Activated CD4-positive, alpha-beta memory T cell treated with anti-CD3 and anti-CD28 coated beads for 36 hours (primary cell): ENCODE measurements at places on chromosomes 16 and 17. TPM values are rescaled to one million over a fixed set of nuclear protein-coding genes. Genes with fewer than 3 reads are reported as not detected.

DNA sequence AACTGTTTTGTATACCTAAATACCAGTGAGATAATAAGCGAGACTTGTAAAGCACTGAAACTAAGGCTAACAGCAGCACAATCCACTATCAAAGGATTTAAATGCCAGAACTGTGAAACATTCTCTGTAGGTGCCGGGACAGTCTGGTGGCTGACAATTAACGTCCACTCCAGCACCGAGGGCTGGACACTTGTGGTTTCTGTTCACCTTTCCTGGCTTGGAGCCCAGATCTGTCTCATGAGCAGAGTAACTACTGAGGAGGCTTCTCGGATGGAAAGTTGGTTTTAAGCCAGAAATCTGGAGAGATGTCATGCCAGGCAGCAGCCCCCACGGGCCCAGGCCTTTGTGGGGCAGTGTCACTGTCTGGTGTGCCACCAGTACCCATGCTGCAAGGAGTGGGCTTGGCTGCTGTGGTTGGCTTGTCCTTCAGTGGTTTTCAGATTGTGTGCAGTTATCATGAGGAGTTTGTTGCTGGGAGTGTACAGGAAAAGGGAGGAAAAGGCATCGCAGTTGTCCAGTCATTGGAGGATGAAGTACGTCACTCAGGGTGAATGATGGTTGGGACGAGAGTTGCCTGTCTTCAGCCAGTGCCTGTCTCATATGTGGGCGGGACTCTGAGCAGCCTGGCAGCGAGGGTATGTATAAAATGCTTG, 35.5 kb downstream of the UBN1 start:
- H3K27ac ChIP-seq: no peak overlapping the region
- no peaks in the 10 kb centered on the region for H3K27me3 ChIP-seq
- DNase-seq: no peak
- H3K36me3 ChIP-seq: peaks cover 38% of the 10 kb centered on the region
- no peaks in the 10 kb centered on the region for H3K4me1 ChIP-seq
- H3K4me3 ChIP-seq: no peak overlapping the region

GRCh38 chr17:72569148-72569946, 448.5 kb downstream of the SOX9 start:
- no peaks in the 10 kb centered on the region for H3K27me3 ChIP-seq
- H3K4me1 ChIP-seq: peaks cover 13% of the 10 kb centered on the region
- no peaks in the 10 kb centered on the region for H3K36me3 ChIP-seq
- H3K4me3 ChIP-seq: no peak overlapping the region
- no peak for DNase-seq

DNA sequence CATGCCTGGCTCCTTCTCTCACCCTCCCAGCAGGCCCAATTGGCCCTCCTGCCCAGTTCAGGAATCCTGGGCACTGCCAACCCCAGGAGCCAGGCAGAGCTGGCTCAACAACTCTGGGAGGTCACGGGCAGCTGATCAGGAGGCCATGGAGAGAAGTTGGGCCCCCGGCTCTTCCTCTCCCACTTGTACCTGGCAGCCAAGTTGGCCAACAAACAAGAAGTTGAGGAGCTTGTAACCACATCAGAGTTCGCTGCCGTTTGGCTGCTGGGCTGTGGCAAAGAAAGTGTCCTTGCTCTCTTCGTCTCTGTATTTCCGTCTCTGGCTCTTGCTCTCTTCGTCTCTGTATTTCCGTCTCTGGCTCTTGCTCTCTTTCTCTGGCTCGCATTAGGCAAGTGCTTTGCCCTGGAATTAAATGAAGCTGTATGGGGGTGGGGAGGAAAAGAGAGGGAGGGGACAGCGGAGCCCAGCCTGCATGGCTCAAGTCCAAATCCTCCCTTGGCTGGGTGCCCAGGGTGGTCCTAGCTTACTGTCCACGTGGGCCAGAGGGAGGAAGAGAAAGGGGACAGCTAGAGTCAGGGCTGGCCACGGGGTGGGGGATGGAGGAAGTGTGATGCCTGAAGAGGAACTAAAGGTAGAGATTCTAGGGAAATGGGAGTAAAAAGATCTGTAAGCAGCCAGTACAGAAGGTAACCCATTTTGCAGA, 7.8 kb upstream of the TMEM132E start:
- H3K4me3 ChIP-seq: no peak overlapping the region
- H3K4me1 ChIP-seq: no peaks in the 10 kb centered on the region

- H3K27me3 ChIP-seq: no peaks in the 10 kb centered on the region
- H3K4me1 ChIP-seq: peaks cover 37% of the 10 kb centered on the region
- no peaks in the 10 kb centered on the region for H3K36me3 ChIP-seq
- DNase-seq: no peak
These were observed 241.5 kb downstream of the MAF start for GRCh38 chr16:79359082-79359481.

DNA sequence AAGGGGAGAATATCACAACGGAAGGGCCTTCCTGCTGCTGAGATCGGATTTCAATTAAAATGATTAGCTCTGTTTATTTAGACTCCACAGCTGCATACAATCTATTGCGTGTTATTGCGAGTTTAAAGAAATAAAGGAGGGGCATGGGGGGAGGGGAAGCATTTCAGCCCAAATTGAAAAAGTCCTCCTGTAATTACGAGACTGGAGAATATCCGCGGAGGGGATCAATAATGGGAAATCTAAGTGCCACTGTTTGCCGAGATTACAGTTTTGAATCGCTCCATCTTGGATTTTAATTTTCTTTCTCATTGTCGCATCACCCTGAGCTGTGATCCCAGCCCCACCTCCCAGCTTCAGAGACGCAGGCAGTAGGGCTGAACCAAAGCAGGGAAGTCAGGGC, 15.7 kb upstream of the RPL38 start:
- H3K36me3 ChIP-seq: no peaks in the 10 kb centered on the region
- H3K27me3 ChIP-seq: peaks cover 6% of the 10 kb centered on the region
- H3K4me1 ChIP-seq: no peaks in the 10 kb centered on the region
- no peak for DNase-seq
- H3K4me3 ChIP-seq: no peak overlapping the region

DNA sequence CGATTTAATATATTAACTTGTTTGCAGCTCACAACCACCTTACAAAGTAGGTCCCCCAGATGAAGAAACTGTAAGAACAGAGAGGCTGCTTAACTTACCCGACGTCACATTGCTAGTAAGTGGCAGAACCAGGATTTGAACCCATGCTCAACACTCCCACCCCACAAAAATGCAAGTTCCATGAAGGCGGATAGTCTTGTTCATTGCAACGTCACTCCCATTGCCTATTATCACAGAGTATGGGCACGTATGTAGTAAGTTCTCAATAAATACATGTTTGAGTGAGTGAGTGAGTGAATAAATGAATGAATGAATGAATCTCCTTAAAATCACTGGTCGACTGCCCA, 1.1 kb downstream of the USP31 start:
- peaks cover 2% of the 10 kb centered on the region for H3K36me3 ChIP-seq
- H3K27me3 ChIP-seq: peaks cover 1% of the 10 kb centered on the region
- H3K4me3 ChIP-seq: peak overlapping the region; percentile 87
- DNase-seq: no peak
- no peak overlapping the region for H3K27ac ChIP-seq

GRCh38 chr17:29582254-29582765, 7.1 kb downstream of the GIT1 start:
- H3K27me3 ChIP-seq: no peaks in the 10 kb centered on the region
- H3K4me1 ChIP-seq: peaks cover 34% of the 10 kb centered on the region
- H3K4me3 ChIP-seq: no peak overlapping the region
- peaks cover 11% of the 10 kb centered on the region for H3K36me3 ChIP-seq
- H3K27ac ChIP-seq: no peak overlapping the region

GRCh38 chr17:39196241-39196807, 1.1 kb downstream of the CACNB1 start:
- peak overlapping the region; percentile 74 for H3K4me3 ChIP-seq
- peaks cover 17% of the 10 kb centered on the region for H3K36me3 ChIP-seq
- no peak for DNase-seq
- H3K4me1 ChIP-seq: peaks cover 44% of the 10 kb centered on the region

GRCh38 chr17:67506966-67507365, 129.9 kb downstream of the PITPNC1 start:
- no peak overlapping the region for H3K27ac ChIP-seq
- H3K4me3 ChIP-seq: no peak overlapping the region
- peak; percentile 18 for DNase-seq
- H3K4me1 ChIP-seq: peaks cover 48% of the 10 kb centered on the region
- peaks cover 7% of the 10 kb centered on the region for H3K36me3 ChIP-seq

- DNase-seq: no peak
- H3K4me1 ChIP-seq: peaks cover 8% of the 10 kb centered on the region
- H3K27ac ChIP-seq: no peak overlapping the region
These were observed 6.8 kb downstream of the MRTFB start for GRCh38 chr16:14077918-14078317.

- no peak for DNase-seq
- peaks cover 20% of the 10 kb centered on the region for H3K4me1 ChIP-seq
- peaks cover 8% of the 10 kb centered on the region for H3K27me3 ChIP-seq
- no peak overlapping the region for H3K4me3 ChIP-seq
These were observed 53.8 kb downstream of the PRMT7 start for GRCh38 chr16:68364561-68364998.

PERCC1 gene
- not detected for total RNA-seq

TMEM238L gene
- not detected for total RNA-seq

AMZ2 gene
- total RNA-seq: 134 TPM

SKAP1 gene
- 71.7 TPM for total RNA-seq
